T-helper 2 cell (primary cell): ENCODE measurements at places on chromosomes 11 and 22.

DNA sequence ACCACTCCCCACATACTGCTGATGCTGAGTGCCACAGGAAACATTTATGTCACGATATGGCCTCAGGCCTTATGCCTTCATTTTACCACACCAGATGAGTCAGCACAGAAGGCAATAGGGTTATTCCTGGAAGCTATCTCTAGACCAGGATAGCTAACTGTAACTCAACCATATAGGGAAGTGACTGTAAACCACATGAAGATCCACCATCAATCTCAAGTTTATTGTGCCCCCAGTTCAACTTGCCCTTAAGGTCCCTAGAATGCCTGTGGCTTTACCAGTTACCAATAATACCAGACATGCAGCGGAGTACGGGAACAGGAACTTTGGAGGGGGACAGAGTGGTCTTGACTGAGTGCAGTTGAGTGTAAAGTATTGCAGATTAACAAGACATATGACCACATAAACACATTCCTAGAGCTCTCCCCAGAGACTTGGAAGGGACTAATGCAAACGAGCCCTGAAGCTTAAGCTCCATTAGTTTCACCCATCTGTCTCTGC, 180.9 kb downstream of the KIF18A start:
- no peak for DNase-seq

DNA sequence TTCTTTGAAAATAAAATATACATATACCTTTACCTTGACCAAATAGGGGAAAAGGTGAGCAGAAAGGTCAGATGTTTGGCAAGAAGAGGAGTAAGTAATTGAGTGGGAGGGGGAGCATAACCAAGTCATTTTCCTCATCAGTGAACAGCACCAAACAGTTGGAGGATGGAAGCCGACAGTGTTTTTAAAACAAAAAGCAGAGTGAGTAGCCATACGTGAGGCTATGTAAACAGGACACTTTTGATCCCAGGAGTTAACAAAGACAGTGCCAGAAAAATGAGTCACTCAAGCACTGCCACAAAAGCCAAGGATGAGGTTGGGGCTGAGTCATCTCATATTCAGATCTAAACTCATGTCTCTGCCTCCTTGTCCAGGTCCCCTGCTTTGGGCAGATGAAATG, 734.7 kb downstream of the KCNA4 start:
- DNase-seq, result no peak

DNA sequence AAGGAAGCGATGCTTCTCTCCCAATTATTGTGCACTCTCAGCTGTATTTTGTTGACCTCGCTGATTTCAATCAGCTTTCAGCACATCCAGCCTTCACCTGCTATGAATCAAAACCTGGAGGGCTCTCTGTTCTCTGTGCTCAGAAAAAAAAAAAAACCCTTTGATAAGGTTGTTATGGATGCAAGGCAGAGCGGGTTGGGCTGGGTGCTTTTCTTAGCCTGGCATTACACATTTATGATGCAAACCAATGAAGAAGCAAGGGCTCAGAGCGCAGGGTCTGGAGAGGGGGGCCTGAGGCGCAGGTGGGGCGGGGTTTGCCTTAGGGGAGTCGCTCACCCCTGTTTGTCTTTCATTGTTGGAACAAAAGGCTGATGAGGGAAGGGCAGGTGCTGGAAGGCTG, 86.0 kb upstream of the CADM1 start:
- DNase-seq, result no peak

- DNase-seq, result no peak
Measured at GRCh38 chr11:120703358-120704152, 192.0 kb downstream of the GRIK4 start.

- no peak for DNase-seq
Measured at GRCh38 chr11:18492888-18493287, 33.9 kb downstream of the TSG101 start.

DNA sequence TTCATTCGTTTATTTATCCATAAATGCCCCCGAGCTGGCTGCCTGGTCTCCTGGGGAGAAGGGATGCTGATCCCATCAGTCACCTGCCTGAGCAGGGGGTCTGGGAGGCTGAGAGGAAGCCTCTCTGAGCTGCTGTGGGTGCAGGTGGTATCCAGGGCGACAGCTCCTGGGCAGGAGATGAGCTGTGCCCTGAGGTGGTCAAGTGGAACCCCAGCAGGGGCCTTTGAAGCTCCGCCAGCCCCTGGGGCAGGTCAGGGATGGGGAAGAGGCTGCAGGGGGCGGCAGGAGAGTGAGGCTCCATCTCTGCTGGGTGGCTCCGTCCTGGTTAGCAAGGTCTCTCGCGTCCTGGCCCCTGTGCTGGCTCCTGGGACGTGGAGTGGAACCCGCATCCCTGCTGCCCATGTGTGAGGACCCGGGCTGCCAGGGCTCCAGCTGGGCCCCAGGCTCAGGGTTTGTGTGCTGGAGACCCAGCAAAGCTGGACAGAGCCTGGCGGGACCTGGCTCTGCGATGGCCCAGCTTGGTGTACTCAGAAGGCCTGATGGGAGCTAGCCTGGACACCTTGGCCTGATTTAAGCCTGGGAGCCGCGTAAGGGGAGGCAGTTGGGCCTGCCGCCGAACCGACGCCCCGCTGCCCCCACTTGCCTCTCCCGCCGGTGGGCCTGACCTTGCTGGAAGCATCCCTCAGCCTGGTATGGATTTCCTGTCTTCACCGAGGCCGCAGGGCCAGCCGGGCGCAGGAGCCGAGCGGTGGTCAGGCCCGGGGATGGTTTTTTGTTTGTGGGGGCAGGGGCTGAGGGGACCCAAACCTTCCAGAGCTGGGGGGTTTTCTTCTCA, 44.5 kb downstream of the RTN4R start:
- DNase-seq, result no peak
